ENCODE measurements at places on chromosomes 2 and 18.

- DNase-seq = no peak
Measured at GRCh38 chr2:32732120-32732519, 104.3 kb downstream of the TTC27 start.

DNA sequence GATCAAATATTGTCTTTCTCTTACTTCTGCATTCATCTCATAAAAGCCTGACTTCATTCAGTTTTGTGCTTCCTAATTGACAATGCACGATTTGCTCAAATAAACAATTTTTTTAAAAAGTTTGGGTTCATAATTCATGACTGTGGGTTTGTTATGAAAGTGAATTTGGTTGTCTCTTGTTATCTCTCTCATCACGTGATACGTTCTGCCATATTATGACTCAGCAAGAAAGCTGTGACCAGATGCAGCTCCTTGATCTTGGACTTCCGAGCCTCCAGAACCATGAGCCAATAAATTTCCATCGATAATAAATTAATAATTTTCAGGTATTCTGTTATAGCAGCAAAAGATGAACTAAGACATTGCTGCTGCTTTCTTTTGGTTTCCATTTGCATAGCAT lies 156.5 kb upstream of the LRATD1 start:
- no peak for DNase-seq

GRCh38 chr2:173435574-173435973 lies 80.9 kb downstream of the CDCA7 start:
- DNase-seq = no peak

GRCh38 chr2:45981384-45981930 lies 315.8 kb upstream of the EPAS1 start:
- no peak for DNase-seq

DNA sequence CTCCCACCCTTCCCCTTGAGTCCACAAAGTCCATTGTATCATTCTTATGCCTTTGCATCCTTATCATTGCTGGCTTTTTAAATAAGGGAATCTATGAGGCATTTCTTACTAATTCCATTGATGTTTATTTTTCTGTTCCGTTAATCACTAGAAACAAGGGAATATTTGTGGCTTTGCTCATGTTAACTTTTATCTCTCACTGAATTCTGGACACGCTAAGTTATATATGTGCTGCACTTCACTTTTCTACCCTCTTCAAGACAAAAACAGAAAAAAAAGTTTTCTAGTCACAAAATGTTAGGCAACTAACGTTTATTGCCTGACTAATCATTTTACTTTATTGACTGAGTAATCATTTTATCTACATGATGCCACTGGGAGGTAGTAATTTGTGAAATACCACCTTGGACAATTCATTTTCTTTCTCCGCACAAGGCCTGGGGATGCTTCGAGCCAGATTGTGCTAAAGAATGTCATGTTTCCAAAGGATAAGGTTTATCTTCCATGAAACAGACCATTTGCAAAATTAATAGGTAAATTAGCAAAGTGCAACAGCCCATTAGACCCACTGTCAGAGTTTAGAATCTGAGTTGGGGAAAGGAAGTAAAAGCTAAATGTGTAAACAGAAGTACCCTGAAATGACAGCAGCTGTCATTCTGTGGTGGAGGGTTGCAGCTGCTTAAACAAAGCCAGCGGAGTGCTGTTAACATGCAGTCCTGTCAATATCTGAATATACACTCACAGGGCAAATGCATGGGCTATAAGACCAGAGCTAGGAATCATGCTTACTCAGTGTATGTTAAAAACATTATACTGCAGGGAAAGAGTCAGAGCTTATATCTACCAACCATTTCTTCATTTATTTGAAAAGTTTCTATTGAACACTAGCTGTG lies 658.7 kb downstream of the CNTNAP5 start:
- DNase-seq = no peak

Data from NT2/D1 (cell line).